ENCODE measurements at places on chromosomes 11 and 22.

DNA sequence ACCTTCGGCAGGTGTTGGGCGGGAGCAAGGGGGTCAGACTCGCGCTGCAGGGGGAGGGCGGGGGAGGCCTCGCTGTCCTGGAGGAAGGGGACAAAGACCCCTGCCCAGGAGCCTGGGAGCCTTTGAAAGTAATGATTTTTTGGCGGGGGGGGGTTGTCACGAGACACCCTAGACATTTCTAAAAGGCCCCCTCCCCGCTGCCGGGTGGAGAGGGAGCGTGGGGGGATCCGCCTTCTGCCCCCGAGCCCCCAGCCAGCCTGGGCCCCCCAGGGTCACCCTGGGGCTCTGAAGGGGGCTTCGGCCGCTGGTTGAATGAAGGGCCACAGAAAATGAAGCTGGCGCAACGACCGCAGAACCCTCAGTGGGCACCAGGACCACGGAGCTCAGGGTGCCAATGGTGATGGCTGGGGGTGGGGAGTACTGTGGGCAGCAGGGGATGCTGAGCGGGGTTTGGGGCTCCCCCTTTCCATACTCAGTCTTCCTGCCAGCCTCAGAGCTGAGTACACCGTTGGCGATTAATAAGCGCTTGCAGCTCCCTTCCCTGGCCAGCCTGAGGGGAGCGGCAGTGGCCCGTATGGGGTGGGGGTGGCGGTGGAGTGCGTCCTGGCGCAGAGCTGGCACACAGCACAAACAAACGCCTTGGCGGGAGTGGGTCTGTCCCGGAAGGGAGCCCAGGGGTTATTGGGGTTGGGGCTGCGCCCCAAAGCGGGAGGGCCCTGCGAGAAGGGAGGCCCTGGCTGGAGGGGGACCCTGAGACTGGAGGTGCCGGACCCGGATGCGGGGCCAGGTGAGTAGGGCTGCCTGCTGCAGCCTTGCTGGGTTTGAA lies 1.2 kb upstream of the DUSP8 start:
- DNase-seq = no peak

GRCh38 chr11:78256962-78257361 lies 68.2 kb downstream of the USP35 start:
- DNase-seq = peak; percentile 81

DNA sequence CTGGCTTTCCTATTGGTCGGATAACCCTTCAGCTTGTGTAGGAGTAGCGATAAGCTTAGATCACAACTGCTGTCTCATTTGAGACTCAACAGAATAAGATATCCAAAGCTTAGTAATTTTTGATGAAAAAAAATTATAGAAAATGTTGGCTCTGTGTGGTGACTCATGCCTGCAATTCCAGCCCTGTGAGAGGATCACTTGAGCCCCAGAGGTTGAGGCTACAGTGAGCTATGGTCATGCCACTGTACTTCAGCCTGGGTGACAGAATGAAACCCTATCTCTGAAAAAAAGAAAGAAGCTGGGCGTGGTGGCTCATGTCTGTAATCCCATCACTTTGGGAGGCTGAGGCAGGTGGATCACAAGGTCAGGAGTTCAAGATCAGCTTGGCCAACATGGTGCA lies 55.6 kb upstream of the RRM1 start:
- DNase-seq = peak; percentile 37

DNA sequence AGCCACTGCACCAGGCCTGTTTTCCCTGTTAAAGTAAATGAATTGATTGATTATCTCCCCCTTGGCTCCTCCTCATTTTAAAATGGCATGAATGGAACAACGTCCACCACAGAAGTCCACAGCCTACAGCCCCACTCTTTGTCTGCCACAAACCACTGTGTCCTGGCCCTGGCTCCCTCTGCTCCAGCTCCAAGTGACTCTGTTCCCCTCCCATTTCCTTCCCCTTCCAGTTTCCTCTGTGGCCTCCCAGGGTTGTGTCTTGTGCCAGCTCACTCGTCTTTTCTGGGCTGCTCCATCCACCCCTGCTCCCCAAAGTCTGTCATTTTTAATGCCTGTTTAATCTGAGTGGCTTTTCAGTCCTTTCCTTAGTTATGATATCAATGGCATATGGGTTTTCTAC lies 52.4 kb upstream of the CD5 start:
- no peak for DNase-seq

DNA sequence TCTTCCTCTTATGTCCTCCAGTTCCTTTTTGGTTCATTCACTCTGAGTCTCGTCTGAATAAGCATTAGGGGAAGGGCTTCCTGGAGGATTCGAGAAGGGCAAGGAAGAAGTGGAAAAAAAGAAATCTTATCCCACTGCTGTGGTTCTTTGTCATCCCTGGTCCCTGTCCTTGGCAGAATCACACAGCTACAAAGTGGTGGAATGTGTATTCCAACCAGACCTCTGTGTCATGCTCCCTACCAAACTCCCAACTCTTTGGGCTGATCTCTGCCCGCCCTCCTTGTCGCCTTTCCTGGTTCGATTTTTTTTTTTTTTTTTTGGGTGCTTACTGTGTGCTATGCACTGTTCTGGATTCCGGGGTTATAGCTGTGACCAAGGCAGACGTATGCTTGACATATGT lies 61.0 kb downstream of the TEAD1 start:
- DNase-seq = no peak

DNA sequence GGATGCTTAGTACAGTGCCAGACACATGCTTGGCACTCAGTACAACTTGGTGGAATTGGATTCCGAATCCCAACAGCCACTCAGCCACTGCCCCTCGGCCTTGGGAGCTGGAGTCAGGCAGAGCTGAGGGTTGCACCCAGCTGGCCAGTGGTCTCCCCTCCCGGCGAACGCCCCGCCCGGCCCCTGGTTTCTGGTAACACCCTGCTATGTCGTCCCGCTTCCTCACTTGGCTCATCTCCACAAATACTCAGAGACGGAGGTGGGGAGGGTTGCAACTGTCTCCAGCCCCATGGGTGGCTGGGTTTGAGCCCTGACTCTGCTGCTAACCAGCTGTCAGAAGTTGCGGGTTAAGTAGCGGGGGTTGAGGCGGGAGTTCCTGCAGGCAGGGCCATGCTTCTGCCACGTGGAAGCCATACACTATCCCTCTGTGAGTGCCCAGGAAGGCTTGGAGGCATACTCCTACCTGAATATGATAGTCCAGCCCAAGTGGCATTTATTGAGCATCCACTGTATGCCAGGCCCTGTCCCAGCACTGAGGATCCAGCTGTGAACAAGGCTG lies 67.1 kb downstream of the GRIK4 start:
- no peak for DNase-seq

DNA sequence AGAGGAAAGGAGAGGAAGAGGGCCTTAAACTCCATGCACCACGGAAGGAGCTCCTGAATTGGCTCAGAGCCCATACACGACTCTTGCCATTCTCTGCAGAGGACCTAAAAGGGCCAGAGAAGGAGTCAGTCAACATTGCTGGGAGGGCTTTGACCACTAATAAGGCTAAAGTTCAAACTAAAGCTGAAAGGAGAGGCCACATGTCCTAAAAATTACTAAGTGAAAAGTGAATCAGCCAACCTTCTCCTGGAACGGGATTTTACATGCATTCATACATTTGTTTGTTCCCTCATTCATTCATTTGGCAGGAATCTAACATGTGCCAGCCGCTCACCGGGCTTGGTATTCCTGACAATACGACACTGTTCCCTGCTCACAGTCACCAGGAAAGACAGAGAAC lies 10.5 kb downstream of the CLMP start:
- peak; percentile 63 for DNase-seq

- DNase-seq = no peak
Measured at GRCh38 chr11:15918674-15919073, 437.7 kb downstream of the SOX6 start.

DNA sequence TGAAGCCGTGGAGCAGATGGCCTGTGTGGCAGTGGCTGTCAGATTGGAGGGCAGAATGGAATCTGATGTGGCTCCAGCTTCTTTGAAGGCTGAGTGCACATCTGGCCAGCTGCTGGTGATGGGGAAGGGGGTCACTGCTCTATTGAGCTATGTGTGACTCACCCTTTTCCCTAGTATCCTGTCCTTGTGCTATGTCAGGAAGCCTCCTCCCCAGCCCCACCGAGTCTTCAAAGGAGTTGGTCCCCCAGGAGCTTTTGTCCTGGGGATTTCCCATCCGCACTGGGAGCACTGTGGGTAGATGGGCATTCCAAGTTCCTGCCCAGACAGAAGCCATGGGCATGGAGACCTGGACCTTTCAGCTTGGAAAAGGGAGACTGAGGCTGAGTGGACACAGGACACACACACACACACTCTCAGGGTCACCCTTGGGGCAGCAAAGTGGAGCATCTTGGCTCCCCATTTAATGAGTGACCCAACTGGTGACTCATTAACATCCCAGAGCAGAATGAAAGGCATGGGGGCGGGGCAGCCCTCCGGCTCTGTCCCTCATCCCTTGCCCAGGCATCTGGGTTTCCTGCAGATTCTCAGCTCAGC lies 3.3 kb downstream of the SERPINH1 start:
- DNase-seq = peak; percentile 90

DNA sequence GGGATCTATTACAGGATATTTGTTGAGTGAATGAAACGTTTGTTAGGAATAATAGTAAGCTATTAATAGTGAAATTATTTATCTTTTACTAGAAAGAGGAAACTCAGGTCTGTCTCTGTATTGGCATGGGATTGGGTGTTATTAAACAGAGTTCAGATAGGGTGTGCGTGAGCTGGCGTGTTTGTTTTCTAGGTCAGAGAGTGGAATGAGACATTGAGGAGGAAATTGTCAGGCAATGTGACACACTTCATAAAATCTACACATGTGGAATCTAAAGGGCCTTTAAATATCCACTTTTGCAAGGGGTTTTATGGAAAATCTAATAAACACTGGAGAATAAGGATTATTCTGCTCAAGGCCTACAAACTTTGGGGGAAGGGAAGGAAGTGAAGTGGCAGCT lies 552.9 kb downstream of the NTM start:
- no peak for DNase-seq
